ENCODE measurements at places on chromosomes 1 and 21.

- no peak for DNase-seq
Measured at GRCh38 chr1:37261129-37261528, 213.3 kb upstream of the ZC3H12A start.

- DNase-seq: no peak
Measured at GRCh38 chr1:155913969-155914757, 3.0 kb upstream of the RIT1 start.

DNA sequence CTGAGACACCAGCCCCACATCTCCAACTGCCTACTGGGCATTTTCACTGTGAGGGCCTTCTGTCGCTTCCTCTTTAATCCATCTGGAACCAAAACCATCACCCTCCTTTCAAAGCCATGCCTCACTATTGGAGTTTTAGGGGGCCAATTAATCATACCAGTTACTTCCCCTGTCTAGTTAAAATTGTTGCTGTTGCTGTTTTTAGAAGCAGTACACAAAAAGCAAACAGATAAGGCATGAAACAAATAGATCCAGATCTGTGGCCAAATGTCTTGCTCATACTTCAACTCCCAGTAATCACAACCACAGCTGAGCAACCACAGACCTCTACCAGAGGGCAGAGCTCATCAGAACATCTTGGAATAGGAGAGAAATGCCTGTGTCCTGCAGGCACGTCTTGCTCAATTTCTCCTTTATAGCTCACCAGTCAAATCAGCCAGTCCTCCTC is 133.8 kb upstream of the C1orf105 start:
- no peak for DNase-seq

DNA sequence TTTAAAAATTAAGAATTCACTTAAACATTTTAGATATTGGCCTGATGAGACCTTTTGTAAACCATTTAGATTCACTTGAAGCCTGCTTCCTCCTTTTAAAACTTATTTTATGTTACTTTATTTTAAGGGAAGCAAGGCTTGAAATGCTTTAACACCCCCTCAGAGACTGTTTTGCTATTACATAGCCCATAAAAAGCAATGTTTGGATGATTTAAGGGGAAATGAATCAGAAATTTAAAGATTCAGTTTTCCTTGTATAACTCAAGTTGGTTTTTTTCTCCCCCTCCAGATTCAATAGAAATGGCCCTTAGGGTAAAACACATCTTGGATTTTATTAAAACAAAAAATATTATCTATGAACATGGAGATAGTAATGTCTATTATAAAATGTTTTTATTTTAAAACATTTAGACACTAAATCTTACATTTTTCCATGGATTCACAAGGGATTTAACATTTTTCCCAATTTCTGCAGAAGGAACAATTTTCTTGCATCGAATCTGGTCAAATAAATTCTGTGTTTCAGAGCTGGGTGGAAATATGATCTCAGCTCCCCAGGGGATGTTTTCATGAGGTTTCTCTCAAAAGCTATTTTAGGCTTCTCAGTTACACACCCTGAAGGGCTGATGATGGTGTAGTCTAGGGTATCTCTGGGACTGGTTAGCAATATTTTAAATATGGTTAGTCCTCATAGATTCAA is 69.3 kb upstream of the WARS2 start:
- DNase-seq: no peak

- no peak for DNase-seq
Measured at GRCh38 chr1:199242147-199242546, 603.3 kb downstream of the PTPRC start.

- no peak for DNase-seq
Measured at GRCh38 chr1:53460211-53460634, 1.0 kb downstream of the DMRTB1 start.

DNA sequence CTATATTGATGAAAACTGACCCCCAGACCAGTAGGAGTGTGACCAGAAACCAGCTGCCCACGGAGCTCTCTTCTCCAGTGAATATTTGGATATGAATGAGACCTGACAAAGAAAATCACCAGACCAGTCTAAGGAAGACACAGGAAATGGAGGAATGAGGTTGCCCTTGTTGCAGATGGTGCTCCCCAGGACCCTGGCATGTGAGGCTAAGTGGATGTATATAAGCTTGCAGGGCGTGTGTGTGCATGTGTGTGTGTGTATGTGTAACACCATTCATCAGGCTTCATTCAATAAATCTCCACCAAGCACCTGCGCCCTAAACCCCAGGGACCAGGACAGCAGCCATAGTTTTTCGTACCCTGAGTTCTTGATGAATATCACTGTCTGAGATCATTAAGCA is 14.4 kb downstream of the PHLDA3 start:
- no peak for DNase-seq

- DNase-seq: no peak
Measured at GRCh38 chr1:48761411-48761810, 15.3 kb downstream of the BEND5 start.

DNA sequence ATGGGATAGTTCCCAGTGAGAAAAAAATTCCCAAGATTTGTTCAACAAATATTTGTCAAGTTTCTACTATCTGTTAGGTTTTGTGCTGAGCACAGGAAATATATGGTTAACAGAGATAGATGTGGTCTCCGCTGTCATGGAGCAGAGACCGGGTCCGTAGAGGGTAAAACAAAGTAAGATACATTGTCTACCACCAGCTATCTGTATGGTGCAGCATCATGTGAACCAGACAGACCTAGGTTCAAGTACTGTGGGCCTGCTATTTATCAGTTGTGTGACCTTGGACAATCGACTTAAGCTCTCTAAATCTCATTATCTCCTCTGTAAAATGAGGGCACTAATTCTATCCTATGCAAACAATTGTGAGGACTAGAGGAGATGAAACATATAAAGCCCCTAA is 109.8 kb downstream of the DUSP10 start:
- DNase-seq: no peak

All from GM12864 (cell line).